Left lobe of liver (tissue), 2 donors: ENCODE measurements at places on chromosomes 13 and 19. TPM values are rescaled to one million over a fixed set of nuclear protein-coding genes. Genes with fewer than 3 reads are reported as not detected.
A peak's percentile ranks its signal among the peaks of the same experiment; 100 is the strongest.

The RGS9BP gene
- total RNA-seq = 0.10 TPM

The BORCS8 gene
- total RNA-seq = 13.3 TPM

The SHC2 gene
- total RNA-seq = 57.8 TPM

The FUZ gene
- 9.3 TPM for total RNA-seq

- no peak for DNase-seq
Measured at GRCh38 chr19:44812142-44812718, 3.3 kb downstream of the BCAM start.

- DNase-seq = no peak
Measured at GRCh38 chr19:43290568-43291359, 21.4 kb upstream of the PSG9 start.

DNA sequence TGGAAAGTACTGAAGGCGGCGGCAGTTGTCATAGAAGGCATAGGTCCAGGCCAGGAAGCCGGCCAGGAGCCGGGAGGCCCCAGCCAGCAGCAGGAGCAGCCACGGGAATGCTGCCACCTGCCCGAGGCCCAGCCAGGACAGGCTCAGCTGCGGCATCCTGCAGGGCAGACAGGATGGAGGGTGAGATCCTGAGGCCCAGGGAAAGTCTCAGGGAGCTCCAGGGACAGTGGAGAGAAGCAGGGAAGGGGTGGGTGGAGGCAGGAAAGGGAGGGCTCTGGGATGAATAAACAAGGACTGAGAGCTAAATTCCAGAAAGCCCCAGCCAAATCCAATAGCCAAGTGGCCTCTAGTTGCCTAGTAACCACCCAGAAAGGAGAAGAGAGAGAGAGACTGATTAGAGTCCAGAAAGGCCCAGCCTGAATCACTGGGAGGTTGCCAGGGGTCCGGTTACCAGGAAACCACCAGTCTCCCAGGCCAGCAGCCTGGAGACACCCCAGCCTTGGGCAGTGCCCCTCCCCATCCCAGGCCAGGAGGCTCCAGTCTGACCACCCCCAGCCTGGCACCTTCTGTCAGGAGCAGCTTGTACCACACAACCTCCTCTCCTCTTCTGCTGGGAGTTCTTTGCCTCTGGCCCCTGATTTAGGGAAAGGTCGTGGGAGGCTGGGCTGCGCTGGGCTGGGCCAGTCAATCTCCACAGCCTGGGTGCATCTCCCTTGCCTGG is 7.5 kb upstream of the OR10H5 start:
- DNase-seq = peak; percentile 74

DNA sequence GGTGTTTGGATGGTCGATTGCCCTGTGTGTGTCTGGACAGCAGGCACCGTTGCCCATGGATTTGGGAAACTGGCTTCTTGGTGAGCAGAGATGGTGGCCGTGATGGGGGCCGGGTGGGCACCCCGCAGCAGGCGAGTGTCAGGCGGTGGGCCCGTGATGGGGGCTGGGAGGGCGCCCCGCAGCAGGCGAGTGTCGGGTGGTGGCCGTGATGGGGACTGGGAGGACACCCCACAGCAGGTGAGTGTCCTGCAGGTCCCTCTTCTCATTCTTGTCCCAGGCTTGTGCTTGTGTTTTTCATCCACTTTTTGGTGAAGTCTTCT is 86.5 kb downstream of the KDM4B start:
- no peak for DNase-seq

DNA sequence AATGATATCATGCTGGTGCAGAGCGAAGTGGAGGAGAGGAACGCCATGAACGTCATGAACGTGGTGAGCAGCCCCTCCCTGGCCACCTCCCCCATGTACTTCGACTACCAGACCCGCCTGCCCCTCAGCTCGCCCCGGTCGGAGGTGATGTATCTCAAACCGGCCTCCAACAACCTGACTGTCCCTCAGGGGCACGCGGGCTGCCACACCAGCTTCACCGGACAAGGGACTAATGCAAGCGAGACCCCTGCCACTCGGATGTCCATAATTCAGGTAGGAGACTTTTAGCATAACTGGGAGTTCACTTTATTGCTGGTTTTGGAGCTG is 3.3 kb downstream of the PCDH17 start:
- no peak for DNase-seq

DNA sequence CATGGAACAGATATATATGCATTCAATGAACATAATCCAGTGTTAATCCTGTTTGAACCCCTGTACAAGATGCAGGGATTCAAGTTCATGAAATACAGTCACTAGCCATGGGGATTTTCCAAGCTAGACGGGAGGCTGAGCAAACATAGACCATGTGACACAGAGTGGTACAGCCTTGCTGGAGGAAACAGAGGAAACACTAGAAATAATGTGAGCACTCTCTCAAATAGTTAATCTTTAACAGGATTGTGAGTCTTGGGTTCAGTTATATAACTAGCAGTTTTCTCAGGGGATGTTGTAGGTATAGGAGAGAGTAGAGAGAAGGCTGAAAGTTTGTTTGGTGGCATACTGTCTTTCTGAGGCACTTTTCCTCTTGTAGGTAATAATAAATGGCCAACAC is 13.9 kb upstream of the LGALS16 start:
- DNase-seq = no peak
